HT-29 (cell line): ENCODE measurements at places on chromosomes 7 and 10.
A peak's percentile ranks its signal among the peaks of the same experiment; 100 is the strongest.

- peak; percentile 60 for DNase-seq
These were observed 136.1 kb downstream of the SEMA3A start for GRCh38 chr7:84058311-84059076.

DNA sequence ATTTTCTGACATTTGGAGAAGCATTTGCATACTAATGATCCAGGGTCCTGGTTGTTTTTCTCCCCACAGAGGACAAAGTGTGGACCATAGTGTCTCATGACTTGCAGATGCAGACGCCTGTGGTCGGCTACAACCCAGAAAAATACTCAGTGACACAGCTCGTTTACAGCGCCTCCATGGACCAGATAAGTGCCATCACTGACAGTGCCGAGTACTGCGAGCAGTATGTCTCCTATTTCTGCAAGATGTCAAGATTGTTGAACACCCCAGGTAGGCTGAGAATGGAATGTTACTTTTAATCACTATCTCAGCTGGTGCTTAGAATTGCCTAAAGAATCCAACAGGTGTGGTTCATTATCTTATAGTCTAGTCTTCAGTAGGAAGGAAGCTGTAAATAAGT, 951.5 kb upstream of the C7orf33 start:
- no peak for DNase-seq

DNA sequence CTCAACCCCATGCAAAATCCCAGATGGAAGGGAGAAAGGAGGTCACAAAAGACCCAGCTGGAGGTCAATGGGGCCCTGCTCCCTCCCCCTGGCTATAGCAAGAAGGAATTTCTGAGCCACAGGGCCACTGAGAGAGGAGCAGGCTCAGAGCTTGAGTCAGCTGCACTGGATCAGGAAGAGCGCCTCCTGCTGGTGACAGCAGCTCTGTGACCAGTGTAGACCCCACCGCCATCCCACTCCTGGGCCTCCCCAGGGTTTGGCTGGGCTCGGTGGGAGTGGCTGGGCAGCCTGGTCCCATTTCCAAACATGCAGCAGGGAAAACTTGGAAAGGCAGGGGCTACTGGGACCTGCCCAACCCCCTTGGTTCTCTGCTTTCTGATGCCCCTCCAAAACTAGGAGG, 31.5 kb upstream of the PRLHR start:
- no peak for DNase-seq

DNA sequence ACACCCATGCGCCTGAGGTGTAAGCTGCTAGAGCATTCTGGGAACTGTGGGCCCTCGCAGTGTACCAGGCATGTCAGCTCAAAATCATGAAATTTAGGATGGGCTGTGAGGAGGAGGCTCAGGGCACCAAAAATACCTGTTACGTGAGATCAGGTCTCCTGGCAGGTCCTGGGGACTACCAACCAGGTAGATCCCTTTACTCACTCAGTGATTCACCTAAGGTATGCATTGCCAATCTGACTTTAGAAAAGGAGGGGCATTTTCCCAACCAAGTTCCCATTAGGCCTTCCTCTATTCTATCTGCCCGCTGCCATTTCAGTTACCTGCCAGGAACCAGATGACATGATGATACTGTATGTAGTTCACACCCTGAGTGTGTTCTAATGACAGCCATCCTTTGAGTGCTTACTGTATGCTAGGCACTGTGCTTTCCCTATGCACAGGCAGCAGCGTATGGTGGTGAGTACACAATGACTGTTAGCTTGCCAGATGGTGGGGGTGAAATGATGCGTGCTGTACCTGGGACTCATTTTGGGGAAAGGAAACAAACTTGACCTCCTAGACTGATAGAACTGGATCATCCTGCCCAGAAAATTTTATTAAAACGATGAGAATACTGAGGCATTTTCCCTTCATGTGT, 62.0 kb downstream of the CFAP58 start:
- no peak for DNase-seq

- DNase-seq = peak; percentile 73
These were observed 83.1 kb downstream of the SH3PXD2A start for GRCh38 chr10:103772096-103772845.

- DNase-seq = no peak
These were observed 22.2 kb downstream of the ARHGAP21 start for GRCh38 chr10:24701447-24701846.

- DNase-seq = no peak
These were observed 515.8 kb downstream of the TYW1 start for GRCh38 chr7:67512481-67512880.

DNA sequence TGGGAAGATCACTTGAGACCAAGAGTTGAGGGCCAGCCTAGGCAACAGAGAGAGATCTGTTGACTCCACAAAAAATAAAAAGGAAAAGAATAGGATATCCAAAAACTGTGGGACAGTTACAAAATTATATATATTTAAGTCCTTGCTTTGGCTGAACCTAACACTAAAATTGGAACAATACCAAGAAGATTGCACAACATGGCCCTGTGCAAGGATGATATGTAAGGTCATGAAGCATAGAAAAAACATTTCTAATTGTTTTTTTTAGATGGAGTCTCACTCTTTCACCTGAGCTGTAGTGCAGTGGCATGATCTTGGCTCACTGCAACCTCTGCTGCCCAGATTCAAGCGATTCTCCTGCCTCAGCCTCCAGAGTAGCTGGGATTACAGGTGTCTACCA, 139.0 kb downstream of the TPST1 start:
- no peak for DNase-seq

- DNase-seq = no peak
These were observed 150.3 kb downstream of the RNF216 start for GRCh38 chr7:5631152-5631551.

DNA sequence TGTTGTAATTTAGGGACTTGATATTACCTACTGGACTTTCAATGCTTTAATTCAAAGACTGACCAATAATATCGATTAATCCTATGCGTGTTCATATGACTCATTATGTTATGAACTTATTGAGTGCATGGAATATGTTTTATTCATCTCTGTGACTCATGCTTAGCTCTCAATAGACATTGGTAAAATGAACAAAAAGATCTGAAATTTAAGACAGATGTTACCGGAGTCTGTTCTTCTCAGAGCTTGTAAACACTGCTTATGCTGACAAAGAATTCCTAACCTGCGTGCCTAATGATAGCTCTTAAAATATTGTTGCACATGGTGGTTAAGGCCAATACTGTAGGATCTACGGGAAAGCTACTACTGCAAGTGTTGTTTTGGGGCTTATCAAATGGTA, 131.5 kb upstream of the ACBD5 start:
- DNase-seq = no peak

GRCh38 chr10:99346247-99346646, 17.1 kb downstream of the CNNM1 start:
- no peak for DNase-seq

GRCh38 chr7:153935095-153935494, 117.1 kb upstream of the DPP6 start:
- no peak for DNase-seq

GRCh38 chr7:12637328-12637727, 50.1 kb upstream of the ARL4A start:
- no peak for DNase-seq

DNA sequence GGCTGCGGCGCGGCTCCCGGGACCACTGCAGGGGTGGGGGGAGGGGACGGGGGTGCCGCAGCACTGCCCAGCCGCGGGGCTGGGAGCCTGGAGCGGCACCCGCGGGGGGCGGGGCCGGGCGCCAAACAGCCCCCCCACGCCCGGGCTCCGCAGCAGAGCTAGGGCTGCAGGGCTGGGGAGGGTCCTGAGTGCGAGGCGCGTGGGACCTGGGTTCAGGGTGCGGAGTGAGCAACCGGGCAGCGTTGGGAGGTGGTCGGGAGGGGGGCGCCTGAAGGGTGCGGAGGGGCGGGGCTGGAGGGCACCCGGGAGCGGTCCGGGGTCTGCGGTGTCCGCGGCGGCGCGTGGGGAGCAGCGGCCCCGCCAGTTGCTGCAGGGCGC, 528 bp downstream of the CAMK2G start:
- no peak for DNase-seq

GRCh38 chr10:34192646-34193045, 622.5 kb downstream of the PARD3 start:
- DNase-seq = no peak

GRCh38 chr10:60809157-60809556, 30.9 kb downstream of the CDK1 start:
- no peak for DNase-seq

GRCh38 chr10:6956562-6956961, 376.5 kb upstream of the PRKCQ start:
- no peak for DNase-seq

DNA sequence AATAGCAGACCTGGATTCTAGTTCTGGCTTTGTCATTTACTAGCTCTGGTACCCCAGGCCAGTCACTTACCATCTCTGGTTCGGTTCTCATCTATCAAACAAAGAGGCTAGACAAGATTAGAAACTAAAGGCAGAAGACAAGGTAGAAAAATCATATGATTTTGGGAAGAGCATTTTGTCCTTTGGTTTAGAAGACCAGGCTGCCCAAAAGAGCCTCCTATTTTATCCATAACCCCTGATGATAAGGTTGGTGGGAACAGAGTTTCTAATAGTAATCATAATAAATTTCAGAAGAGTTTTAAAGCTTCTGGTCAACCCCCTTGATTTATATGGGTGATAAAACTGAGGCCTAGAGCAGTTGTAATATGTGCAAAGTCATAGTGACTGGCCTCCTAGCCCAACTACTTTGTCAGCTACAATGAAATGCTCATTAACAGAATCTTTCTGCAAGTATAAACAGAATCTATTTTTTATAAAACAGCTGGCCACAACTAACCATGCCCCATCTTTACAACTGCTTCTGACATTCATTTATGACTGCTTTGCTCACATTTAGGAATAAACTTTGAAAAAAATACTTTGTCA, 23.4 kb downstream of the COX15 start:
- no peak for DNase-seq

DNA sequence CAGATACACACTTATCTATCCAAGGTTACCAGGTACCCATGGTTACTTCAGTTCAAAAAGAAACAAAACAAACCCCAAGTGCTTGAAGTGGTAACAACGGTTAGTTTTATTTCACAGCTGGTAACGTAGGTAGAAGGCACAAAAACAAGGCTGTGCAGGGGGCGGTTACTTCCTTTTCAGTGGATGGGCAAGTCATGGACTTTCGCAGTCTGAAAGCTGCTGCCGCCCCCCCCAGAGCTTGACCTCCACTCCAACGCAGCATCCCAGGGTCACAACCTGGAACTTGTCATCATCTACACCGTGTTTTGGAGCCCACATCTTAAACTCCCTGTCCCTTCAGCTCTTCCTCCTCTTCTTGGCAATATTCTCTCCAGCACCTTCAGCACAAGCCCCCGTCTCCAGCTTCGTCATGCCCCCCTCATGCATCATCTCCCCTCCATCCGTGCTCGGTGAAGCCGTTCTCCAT, 181.2 kb upstream of the ITGB1 start:
- peak; percentile 30 for DNase-seq

- no peak for DNase-seq
These were observed 373.5 kb upstream of the CELF2 start for GRCh38 chr10:10644008-10644646.

DNA sequence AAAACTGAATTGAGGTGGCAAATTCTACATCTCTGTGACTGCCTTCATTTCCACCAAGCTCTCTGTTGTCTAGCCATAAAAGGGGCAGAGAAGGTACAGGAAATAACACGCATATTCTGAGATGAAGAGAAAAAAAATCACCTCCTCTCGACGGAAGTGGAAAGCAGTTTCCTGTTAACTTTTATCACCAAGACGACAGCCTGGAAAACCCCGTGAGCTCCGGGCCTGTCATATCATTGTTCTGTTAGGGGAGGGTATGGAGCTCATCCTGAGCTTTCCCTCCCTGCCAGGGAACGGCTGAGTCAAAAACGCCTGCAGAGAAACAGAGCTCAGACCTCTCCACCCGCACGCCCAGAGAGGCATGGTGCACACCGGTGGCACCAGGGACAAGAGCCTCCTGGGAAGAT, 200.3 kb downstream of the PRPF18 start:
- no peak for DNase-seq

GRCh38 chr7:6652446-6653011, 15.4 kb downstream of the ZNF316 start:
- no peak for DNase-seq

DNA sequence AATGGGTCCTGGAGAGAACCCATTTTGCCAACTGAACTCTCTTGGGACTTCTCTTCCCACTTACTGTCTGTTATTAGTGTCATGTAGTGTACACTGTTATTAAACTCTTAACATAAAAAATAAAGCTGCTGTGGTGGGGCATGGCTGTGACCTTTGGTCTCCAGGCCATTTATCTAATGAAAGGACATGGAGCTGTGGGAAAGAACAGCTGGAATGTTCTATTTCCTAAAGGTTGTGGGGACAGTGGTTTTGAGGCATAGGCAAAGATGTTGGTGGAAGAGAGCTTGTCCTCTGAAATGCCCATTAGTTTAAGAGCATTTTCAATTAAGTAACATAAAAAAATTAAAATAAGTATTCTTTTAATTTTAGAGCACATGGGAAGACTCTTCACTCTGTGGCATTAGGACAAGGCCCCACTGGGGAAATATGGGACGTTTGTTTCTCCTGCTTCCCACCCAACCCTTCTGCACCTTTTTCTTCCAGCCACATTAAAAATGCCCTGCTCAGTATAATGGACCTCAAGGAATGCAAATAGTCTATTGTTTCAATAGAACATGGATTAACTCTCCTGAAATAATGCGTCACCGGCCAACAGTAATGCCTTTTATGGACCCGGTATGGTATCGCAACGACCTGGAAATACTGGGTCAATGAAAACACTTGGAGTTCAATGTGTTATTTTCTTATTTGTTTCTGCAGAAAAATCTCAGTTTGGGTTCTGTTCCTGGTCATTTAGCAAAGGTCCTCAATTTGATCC, 149.6 kb downstream of the BUB3 start:
- DNase-seq = no peak

- DNase-seq = no peak
These were observed 14.1 kb upstream of the MSRB2 start for GRCh38 chr10:23081221-23081750.

DNA sequence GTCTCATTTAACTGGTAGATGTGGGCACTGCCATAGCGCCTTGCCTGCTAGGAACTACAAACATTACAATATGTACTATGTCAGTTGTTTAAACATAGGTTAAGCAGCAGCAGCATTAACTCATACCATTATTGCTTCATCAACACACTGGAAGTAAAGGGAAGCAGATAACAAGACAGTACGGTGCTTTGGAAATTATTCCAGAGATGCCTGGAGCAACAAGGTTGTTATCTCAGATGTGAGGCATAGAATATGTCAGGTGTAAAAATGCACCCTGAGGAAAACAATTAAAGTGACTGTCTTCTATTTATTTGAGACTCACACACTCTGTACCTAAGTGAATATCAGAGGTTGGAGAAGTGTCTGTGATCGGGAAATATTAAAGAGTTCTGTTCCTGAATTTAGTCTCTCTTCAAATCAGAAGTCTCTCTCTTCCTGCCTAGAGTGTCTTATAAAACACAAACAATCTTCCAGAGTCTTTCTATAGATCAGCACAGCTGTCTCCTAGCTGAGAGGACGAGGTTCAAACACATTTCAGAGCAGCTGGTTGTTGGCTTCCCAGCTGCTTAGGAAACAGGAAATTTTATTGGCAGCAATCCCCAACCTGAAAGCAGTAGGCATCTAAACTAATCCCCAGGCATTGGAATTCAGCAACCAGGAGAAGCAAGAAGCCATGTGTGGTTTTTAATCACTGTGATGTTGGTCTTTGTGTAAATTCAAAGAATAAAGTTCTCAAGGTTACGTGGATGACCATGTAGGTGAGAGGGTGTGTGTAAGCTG, 994.4 kb upstream of the LRRTM3 start:
- no peak for DNase-seq

- DNase-seq = no peak
These were observed 90.9 kb upstream of the WDR11 start for GRCh38 chr10:120760253-120760652.

GRCh38 chr10:43890124-43890523, 241.4 kb upstream of the ZNF32 start:
- DNase-seq = no peak

- no peak for DNase-seq
These were observed 37.4 kb downstream of the VIM start for GRCh38 chr10:17265468-17265867.
